ENCODE measurements at places on chromosomes 13 and 19. TPM values are rescaled to one million over a fixed set of nuclear protein-coding genes. Genes with fewer than 3 reads are reported as not detected.

- no peak for DNase-seq
Measured at GRCh38 chr19:19938449-19938848, 37.7 kb downstream of the ZNF93 start.

GRCh38 chr13:93244918-93245280 lies 18.3 kb downstream of the GPC6 start:
- DNase-seq = no peak

DNA sequence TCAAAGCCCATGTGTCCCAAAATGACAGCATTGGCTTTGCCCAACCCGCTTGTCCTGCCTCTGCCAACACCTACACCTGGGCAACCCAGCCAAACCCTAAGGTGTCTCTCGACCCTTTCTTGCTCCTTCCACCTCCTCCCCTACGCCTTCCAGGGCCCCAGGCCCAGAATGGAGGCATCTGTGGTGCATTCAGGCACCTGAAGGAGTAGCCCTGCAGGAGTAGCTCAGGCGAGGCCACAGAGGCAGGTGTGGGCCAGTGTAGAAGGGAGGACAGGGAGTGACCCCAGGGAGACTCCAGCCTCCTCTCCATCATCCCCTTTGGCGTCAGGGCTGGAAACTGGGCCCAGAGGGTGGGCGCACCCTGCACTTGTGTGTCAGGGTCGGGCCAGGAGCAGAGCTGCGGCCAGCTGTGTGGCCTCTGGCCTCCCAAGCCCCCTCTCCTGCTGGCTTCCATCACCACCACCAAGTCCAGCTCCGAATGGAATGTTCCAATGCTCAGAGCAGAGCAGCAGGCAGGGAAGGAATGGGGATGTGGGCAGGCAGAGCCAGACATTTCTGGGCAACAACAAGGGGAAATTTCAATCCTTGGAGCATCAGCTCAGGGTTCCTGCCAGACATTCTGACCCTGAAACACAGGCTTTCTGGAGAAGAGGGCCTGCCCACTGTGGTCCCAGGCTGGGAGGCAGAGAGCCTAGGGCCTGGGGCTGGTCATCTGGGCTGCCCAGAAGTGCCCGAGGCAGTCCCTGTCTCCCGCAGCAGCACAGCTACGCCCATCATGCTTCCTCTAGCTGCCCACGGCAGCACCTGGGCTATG lies 16.4 kb downstream of the PLEKHF1 start:
- DNase-seq = no peak

GRCh38 chr13:30466358-30466714 lies 600 bp upstream of the HMGB1 start:
- DNase-seq = no peak

IL27RA gene
- 15.0 TPM for total RNA-seq

ZNF235 gene
- total RNA-seq = 1.8 TPM

NCAN gene
- total RNA-seq = not detected

Data from H4 (cell line).